PC-9 (cell line): ENCODE measurements at places on chromosomes 5 and 9. TPM values are rescaled to one million over a fixed set of nuclear protein-coding genes. Genes with fewer than 3 reads are reported as not detected.

DNA sequence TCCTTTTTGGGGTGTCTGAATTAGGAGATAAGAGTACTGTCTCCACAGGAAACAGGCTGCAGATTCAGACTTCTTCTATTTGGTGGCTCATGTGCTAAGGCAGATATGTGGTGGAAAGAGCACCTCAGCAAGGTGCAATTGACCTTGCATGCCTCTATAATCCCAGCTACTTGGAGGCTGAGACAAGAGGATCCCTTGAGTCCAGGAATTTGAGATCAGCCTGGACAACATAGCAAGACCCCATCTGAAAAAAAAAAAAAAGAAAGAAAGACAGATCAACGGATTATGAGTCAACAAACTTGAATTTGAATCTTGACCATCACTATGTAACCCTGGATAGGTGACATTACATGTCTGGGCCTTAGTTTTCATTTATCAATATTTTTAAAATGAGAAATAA is 44.4 kb downstream of the RFK start:
- DNase-seq: no peak

DNA sequence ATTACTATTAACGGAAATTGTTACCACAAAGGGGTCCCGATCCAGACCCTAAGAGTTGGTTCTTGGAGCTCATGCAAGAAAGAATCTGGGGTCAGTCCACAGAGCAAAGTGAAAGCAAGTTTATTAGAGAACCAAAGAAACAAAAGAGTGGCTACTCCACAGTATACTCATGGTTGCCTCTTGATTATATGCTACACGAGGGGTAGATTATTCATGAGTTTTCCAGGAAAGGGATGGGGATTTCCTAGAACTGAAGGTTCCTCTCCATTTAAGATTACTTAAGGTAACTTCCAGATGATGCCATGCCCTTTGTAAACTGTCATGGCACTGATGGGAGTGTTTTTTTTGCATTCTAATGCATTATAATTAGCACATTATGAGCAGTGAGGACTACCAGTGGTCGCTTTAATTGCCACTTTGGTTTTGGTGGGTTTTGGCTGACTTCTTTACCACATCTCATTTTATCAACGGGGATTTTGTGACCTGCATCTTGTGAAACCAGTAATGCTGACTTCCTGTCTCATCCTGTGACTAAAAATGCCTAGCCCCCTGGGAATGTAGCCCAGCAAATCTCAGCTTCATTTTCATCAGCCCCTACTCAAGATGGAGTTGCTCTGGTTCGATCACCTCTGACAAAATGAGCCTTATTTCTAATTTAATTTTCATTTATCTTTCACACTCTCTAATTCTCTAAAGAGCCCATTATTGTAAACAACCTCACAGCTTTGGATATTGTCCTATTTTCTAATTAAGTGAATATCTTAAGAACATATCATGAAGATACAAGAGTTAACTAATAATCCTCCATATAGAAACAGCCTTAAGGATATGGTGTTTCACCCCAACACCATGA is 336.3 kb downstream of the RASEF start:
- DNase-seq: no peak

- no peak for DNase-seq
These were observed 136.4 kb downstream of the FSTL4 start for GRCh38 chr5:133475986-133476385.

DNA sequence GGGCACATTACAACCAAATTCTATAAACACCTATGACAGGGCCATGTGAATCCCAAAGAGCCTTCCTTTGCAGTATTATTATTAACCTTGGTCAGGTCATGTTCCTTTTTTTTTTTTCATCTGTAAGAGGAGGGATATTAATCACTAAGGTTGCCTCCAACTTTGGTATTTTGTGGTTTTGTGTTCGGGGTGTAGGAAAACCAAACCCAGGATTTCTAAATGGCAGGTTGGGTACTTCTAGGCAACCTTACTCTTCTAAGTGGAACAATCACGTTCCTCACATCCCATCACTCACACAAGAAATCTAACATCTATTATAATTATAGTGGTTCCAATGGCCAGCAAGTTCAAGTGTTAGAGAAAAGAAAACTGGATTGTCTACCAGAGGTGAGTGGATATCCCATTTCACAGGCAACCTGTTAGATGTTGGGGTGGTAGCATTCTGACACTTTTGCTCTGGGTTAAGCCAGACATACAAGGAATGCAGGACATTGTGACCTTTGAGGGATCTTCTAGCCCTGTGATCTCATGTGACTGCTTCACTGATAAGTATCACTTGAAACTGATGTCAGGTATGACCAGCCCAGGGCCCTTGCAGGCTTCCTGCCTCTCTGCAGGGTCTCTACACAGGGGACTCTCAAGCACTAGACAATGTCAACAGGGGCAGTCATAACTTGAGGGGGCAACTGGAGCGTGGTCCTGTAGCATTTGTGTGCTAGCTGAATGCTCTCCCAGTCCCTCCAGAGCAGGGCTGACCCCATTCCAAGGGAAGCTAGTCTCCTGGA is 126.2 kb upstream of the VLDLR start:
- DNase-seq: no peak

GRCh38 chr9:87437966-87438365 is 59.7 kb upstream of the DAPK1 start:
- DNase-seq: no peak

GRCh38 chr9:131625790-131626670 is 80.7 kb downstream of the PRRT1B start:
- DNase-seq: no peak

DNA sequence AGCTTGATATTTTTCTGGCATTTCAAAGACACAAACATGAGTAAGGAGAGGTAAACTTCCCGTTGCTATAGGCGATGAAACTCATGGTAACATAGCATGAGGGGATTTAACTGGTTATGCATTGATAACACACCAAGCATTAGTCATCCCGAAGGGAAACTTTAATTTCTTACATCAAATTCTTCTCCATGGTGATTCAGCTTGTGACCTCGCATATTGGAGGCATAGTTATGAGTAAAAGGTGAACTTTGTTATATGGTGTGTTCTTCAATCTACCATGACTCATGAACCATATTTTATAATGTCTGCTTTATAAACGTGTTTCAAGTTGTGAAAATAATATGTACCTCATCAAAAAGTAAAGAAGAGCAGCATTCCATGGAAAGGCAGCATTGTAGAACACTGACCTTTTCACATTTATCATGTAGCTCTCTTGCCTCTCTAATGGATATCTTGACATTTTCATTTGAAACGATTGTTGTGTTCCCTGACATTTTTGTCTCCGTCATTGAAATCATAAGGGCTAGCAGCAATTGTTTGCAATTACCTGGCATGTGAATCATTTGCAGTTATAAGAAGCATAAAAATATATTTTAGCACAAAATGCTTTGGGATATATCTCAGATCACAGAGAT is 491.8 kb downstream of the ANXA1 start:
- DNase-seq: peak; percentile 66

- DNase-seq: no peak
These were observed 433.1 kb downstream of the CHSY3 start for GRCh38 chr5:130337179-130337888.

GRCh38 chr5:142600092-142600491 is 85.8 kb downstream of the FGF1 start:
- DNase-seq: no peak

GRCh38 chr5:132256086-132256782 is 1.3 kb upstream of the PDLIM4 start:
- DNase-seq: no peak

GRCh38 chr5:149622466-149622865 is 41.2 kb downstream of the ARHGEF37 start:
- no peak for DNase-seq

DNA sequence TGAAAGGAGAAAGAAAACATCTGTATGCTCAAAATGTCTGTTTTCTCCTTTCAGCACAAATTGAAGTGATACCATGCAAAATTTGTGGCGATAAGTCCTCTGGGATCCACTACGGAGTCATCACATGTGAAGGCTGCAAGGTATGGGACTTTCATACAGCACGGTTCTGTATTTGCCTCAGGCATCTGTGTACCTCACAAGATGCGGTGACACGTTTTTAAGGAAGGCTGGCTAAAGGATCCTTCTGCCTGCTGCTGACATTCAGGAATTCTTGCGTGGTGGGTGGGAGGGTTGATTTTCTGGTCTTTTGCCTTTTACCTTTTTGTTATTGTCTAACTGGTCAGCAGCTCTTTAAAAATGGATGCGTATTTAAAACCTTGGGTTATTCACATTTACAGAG is 133.1 kb downstream of the RORB start:
- no peak for DNase-seq

GRCh38 chr5:76230711-76231285 is 147.6 kb downstream of the SV2C start:
- DNase-seq: no peak

DNA sequence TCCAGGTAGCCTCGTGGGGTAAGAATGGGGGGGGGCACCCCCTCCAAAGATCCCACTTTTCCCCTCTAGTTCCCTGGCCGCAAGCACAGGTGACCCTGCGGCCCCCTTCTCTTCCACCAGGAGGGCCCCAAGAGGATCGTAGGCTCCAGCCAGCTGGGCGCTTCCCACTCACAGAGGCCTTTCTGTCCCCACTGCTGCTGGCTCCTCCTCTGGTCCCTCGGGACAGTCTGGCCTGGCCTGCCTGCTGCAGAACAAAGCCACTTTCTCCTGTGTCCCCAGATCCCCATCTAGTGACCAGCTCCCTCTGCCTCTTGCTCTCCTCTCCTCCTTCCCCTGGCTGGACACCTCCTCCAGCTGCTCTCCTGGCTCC is 534 bp upstream of the SAPCD2 start:
- no peak for DNase-seq

GRCh38 chr9:79026316-79026715 is 545.4 kb upstream of the TLE4 start:
- DNase-seq: no peak

DNA sequence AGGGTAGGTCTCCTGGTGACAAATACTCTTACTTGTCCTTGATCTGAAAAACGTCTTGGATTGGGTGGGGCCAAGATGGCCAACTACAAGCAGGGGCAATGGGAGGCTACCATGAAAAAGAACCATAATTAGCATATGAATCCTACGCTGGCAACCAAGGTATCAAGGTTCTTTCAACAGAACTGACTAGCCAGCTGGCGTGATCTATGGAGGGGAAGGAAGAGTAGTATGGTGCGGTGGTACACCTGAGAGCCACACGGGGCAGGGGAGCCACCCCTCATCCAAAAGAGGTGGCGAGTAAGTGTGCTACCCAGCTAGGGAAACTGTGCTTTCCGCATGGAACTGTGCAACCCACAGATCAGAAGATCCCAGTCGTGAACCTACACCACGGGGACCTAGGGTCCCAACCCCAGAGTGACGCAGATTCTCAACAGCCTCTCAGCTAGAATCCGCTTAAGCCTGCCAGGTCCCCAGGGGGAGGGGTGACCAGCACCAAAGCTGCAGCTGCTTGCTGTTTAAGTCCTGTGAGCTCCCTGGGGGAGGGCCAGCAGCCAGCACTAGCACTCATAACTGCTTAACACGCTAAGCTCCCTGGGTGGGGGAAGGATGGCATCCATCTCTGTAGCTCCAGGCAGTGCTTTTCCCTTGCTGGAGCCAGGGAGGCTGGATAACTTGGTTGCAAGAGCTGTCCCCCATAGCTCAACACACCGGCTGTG is 334.8 kb downstream of the FBXL17 start:
- no peak for DNase-seq

DNA sequence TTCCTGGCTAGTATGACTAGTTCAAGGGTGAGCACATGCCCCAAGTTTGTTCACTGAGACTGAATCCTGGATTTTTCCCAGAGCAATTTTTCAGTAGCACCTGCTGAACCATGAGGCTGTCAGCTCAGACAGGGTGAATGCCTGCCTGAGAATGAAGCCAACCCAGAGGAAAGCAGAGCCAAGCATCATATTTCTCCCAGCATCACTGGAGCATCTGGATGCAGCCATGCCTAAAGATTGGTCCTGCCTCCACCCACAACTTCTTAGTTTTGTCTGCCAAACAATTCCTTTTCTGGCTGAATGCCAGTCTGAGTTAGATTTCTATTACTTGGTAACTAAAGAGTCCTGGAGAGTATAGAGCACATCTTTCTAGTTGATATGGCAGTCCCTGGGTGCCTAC is 343.6 kb downstream of the CSNK1G3 start:
- DNase-seq: no peak

DNA sequence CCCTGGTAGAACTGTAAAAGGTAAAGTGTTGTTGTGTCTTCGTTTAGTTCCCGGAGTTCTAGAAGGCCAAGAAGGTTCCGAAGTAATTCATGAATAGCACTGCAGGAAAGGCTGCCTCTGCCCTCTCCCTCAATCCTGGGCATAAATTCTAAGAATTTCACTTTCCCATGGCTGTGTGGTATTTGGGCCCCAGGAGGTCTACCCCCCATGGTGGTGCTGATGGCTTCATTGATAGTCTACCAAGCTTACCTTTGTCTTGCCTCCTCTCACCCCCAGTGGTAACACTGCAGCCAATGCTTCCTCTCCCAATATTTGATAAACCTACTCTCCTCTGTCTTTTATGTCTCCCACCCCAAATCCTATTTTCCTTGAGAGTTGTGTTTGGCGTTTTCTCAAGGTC is 39.5 kb downstream of the ADAMTS16 start:
- no peak for DNase-seq

- no peak for DNase-seq
These were observed 951 bp downstream of the UNC13B start for GRCh38 chr9:35162605-35163315.

DNA sequence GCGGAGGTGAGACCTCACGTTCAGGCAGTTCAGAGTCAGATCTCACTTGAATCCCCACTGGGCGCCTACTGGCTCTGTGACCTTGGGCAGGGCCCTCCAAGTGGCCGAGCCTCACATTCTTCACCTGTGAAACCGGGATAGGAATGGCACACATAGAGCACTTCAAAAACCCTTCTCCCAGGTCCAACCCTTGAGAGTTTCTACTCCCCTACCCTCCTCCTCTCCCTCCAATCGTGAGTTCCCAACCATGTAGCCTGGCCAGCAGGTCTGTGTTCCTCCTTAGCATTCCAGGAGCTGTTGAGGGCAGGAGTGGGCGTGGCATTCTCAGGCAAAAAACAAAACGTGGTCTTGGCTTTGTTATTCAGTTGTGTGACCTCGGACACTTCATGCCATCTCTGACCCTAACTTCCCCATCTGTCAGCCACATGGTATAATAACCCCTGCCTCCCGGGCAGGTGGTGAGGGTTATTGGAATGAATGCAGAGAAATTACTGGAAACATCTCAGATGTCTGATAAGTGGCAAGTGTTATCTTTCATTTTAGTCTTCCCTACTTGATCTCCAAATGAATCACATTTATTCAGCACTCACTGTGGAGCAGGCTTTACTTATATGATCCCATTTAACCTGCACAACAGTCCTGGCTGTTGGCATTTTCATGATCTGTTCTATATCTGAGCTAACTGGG is 112.8 kb upstream of the BOD1 start:
- no peak for DNase-seq

Gene SH2D3C
- 0.75 and 0.79 TPM in 2 replicates for total RNA-seq

Gene MYORG
- 3.0 and 3.1 TPM in 2 replicates for total RNA-seq

Gene SLC36A3
- total RNA-seq: not detected in 2 replicates

Gene SLC6A3
- not detected in 2 replicates for total RNA-seq

Gene SLC45A2
- total RNA-seq: 0.20 and 0.33 TPM in 2 replicates

Gene TMEM215
- total RNA-seq: not detected in 2 replicates

Gene KIAA1958
- total RNA-seq: 19.5 and 19.8 TPM in 2 replicates

Gene SOX30
- 0.11 TPM in 1 of 2 replicates, not detected in the other for total RNA-seq

Gene CBY3
- total RNA-seq: not detected in 2 replicates

Gene SLC4A9
- 0.20 and 0.53 TPM in 2 replicates for total RNA-seq

Gene CCNO
- total RNA-seq: 4.7 and 7.1 TPM in 2 replicates

Gene DRD1
- not detected in 2 replicates for total RNA-seq

Gene TLR4
- total RNA-seq: 0.28 and 0.55 TPM in 2 replicates

Gene KIF4B
- total RNA-seq: 0.13 TPM in 1 of 2 replicates, not detected in the other

Gene FST
- total RNA-seq: 0.63 and 0.65 TPM in 2 replicates
